ENCODE measurements at places on chromosomes 6 and 20. TPM values are rescaled to one million over a fixed set of nuclear protein-coding genes. Genes with fewer than 3 reads are reported as not detected.

The TNNC2 gene
- 0.33 TPM for total RNA-seq

GRCh38 chr6:145044641-145045246 lies 690.6 kb downstream of the EPM2A start:
- no peak for DNase-seq

GRCh38 chr6:17705778-17706579 lies 746 bp downstream of the NUP153 start:
- peak; percentile 50 for DNase-seq

DNA sequence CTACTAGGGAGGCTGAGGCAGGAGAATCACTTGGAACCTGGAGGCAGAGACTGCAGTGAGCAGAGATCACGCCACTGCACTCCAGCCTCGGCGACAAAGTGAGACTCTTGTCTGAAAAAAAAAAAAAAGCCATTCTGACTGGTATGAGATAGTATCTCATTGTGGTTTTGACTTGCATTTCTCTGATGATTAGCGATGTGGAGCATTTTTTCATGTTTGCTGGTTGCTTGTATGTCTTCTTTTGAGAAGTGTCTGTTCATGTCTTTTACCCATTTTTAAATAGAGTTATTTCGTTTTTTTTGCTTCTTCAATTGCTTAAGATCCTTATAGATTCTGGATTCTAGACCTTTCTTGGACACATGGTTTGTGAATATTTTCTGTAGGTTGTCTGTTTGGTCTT lies 103.5 kb upstream of the SIM1 start:
- no peak for DNase-seq

- no peak for DNase-seq
These were observed 872.1 kb upstream of the GJE1 start for GRCh38 chr6:141260627-141261015.

DNA sequence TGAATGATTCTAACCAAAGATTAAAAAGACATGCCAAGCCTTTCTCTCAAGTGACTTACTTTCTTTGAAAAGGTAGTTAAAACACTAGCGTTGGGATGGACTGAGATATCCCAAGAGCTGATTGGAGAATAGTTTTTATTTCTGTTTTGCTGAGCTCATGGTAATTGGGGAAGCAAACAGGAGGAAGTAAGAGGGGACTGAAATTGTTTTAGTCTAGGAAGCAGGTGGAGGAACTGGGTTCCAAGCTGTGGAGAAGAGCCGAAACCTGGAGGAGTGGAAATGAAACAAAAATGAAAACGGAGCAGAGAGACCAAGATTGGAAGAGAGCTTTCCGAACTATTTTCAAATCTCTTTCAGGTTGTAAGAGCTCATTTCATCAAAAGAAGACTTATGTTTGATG lies 59.9 kb upstream of the TENT5A start:
- DNase-seq = no peak

All from left ventricle myocardium inferior (tissue), 1 donor.